ENCODE measurements at places on chromosomes 12 and 14. TPM values are rescaled to one million over a fixed set of nuclear protein-coding genes. Genes with fewer than 3 reads are reported as not detected.

DNA sequence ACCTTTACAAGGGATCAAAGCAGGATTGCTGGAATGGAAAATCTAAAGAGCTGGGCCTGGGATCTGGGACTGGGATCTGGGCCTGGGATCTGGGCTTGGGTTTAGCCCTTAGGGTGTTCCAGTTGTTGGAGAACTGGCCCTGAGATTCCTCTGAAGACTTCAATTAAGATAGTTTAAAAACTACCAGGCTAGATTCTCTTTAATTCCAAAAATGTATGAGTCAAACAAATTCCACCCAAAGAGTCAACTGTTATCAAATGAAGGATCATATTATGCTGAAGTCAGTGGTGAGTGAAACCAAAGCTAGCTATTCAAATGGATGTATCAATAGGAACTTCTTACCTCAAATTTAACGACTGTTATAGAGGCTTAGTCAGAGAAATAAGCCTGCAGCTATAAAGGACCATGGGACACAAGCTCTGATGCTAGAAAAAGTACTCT, 40.5 kb downstream of the LIMA1 start:
- DNase-seq = no peak

DNA sequence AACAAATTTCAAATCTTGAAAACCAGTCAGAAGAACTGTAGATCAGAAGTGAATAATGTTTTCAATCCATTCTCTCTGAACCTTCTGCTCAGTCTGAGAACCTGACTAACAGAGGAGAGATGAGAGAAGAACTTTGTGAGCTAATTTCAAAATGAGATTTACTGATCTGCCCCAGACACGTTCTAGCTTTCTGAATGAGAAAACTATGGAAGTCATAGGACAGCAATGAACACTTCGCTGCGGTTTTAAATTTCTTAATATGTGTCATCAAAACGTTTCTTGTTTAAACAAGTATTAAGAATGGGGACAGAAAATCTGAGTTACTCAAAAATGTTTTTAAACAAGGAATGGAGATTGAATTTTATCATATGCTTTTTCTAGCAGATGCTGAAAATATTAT, 66.6 kb upstream of the FAR2 start:
- no peak for DNase-seq

DNA sequence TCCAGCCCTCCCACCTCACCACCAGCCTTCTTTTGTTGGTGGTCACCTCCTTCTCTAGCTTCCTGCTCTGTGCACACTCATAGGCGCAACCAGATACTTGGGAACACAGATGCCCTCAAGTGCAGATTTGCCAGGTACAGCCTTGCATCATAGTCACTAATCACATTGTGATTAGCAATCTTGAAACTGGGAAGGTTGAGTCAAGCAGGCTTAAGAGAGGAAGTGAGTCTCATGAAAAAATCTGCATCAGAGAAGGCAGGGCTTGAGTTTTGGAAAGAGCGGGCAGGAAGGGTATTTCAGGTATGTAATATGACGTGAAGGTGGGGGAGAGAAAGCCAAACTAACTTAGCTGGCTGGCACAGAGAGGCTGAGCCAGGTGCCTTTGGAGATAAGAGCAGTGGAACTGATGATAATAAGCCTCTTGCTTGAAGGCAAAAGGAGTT, 2.7 kb upstream of the RABGGTA start:
- DNase-seq = peak; percentile 93

- no peak for DNase-seq
These were observed 1.3 kb upstream of the AVPR1A start for GRCh38 chr12:63152321-63152700.

- DNase-seq = no peak
These were observed 39.4 kb downstream of the USP15 start for GRCh38 chr12:62299617-62300016.

DHRS7 gene
- 60.7 TPM for total RNA-seq

OAS2 gene
- total RNA-seq = 102 TPM

SPTB gene
- 0.11 TPM for total RNA-seq

TEX22 gene
- 2.7 TPM for total RNA-seq

GRCh38 chr12:54680374-54680773, 32.2 kb upstream of the DCD start:
- DNase-seq = no peak

MIPOL1 gene
- total RNA-seq = not detected

CRIP1 gene
- total RNA-seq = 177 TPM

SNX6 gene
- total RNA-seq = 43.0 TPM

DNA sequence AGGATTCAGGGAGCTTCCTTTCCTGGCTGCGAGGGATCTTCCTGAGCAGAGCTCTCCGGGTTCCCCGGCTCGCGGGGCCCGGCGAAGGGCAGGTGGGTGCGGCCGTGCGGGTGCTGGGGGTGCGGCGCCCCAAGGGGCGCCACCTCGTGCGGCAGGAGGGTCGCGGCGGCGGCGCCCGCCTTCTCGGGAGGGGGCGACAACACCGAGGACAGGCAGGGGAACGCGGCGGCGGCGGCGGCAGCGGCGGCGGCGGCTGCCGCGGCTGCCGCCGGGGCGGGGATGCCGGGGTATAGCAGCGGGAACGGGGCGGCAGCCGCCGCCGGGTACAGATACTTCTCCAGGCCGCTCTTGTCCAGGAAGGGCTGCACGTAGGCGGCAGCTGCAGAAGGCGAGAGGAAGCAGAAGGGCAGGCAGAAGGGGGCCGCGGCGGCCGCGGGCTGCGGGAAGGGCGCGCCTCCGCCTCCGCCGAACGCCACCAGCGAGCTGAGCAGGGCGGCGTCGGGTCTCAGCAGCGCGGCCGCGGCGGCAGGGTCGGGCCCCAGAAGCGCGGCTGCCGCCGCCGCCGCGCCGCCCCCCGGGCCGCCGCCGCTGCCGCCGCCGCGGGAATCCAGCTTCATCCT, 2.7 kb downstream of the BHLHE41 start:
- DNase-seq = no peak

- DNase-seq = no peak
These were observed 128.9 kb downstream of the CCER1 start for GRCh38 chr12:90826036-90826435.

DNA sequence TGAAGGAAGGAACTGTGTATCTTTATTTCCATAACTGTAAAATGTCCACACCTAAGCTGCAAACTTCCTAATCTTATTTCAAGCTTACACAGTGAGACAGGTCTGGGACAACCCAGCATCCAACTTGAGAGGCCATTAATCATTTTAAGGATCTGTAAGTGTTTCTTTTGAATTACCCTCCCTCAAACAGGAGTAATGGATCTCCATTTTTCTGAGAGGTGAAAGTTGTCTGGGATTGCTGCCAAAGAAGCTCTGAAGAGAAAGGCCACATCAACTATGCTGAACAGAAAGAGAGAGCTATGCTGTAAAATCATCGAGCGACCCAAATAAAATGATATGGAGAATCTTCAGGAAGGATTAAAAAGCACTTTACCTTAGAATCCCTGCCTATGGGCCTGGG, 131.7 kb upstream of the CPNE8 start:
- DNase-seq = no peak

MANSC1 gene
- total RNA-seq = 0.23 TPM

- DNase-seq = no peak
These were observed 64.0 kb upstream of the DIO2 start for GRCh38 chr14:80275208-80275850.

GRCh38 chr12:124626971-124627411, 59.6 kb upstream of the NCOR2 start:
- no peak for DNase-seq

DNA sequence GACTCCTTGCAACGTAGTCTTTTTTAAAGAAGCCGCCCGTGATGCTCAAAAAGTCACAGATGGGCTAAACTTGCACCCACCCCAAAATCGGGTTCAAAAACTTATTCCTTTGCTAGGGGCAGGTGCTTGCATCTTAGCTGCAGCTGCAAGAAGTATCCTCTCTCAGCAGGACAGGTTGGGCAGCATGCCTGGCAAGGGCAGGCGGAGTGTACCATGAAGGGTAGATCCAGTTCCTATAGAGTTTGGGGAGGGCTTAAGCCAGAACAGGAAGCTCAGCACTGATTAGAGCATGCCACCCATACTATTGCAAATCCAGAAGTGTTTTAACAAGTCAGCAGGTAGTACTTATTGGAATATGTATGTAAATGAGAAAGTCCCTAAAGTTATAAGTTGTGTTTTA, 48.7 kb downstream of the CPM start:
- DNase-seq = no peak

DNA sequence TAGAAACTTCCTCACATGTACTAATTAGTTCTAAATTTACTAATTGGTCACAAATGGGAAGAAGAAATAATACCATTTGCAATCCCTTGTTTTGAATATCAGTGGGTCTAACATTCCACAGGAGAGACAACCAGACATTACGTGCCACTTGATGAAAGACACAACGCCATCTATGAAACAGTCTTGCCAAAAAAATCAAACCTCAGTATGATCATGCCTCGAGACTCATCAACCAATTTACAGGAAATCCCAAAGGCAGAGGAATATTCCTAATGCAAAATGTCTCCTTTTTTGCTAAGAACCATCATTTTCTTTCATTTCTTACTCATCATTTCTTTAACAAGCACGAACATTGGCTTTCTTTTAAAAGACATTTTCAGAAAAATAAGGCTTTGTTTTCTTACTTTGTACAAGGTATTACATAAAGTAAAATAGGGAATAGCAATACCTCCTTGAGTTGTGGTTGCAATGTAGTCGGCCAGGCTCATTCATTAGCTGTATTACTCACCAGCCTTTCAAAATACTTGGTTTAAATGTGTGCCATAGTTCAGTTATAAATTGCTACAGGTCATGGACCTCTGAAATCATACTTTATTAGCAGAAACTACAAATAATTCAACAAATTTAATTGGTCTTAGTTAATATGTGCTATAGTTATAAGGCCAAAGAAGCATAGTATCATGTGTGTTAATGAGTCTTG, 436.2 kb upstream of the FLRT2 start:
- DNase-seq = no peak
